Activated T-cell treated with anti-CD3 and anti-CD28 coated beads, Interleukin-2, amount 50 U/mL, for 48 hours (primary cell): ENCODE measurements at places on chromosomes 16 and 17.

GRCh38 chr17:65535777-65536572, 25.5 kb downstream of the AXIN2 start:
- DNase-seq = no peak

- DNase-seq = no peak
Observed at GRCh38 chr16:80875616-80876015, 71.2 kb upstream of the CDYL2 start.

DNA sequence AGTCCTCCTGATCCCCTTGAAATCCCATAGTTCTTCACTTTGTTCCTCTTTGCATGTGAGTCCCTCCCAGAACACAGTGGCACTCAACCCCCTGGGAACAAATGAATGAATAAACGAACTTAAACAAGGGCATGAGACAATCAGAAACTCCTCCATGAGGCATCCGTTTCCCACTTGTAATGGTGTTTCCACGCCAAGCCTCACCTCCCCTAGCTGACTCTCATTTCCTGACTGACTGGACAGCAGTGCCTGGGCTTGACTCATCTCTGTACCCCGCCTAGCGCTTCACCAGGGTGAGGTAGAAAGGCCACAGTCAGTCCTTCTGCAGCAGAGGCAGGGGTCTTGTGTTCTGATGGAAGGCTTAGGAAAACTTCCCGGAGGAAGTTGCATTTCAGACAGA, 14.2 kb downstream of the KIF1C start:
- DNase-seq = peak; percentile 65

- no peak for DNase-seq
Observed at GRCh38 chr17:31696184-31696602, 162.9 kb downstream of the COPRS start.

DNA sequence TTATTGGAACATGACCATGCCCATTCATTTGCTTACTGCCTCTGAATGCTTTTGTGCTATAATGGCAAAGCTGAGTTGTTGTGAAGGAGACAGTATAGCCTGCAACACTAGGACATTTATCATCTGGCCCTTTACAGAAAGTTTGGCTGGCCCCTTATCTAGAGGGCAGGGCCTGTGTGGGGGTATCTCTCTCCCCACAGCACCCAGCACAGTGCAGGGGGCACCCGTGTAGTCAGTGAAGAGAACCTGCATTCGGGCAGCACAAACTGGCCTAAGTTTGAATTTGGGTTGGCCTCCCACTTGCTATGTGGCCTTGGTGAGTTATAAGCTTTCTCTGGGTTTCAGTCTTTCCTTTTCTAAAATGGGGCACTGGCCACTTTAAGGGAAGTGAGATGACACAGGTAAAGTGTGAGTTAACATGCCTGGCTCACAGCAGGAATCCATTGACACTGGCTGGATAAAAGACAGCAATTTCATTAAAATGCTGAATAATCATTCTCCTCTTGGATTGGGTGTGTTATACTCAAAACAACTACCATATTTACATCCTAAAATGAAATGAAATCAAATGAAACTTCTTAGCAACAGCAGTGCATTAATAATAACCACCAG, 12.1 kb downstream of the UBE2O start:
- no peak for DNase-seq
